CD4-positive, alpha-beta memory T cell (primary cell): ENCODE measurements at places on chromosomes 4 and X.

DNA sequence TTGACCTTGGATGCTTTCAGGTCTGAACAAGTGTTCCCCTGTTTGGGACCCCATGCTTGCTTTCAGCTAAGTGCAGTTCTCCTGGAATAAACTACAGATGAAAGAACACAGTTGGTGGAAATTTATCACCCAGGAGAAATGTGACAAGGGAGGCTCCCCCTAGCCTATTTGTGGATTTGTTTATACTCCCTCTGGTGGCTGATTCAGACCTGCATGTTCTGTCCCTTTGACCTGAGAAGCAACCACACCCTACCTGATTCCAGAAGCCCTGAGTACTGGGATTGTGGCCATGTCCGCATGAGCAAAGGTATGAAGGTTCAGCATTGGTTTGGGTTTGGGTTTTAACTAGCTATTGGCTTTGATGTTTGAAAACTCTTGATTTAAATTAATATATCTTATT lies 440.9 kb downstream of the MID1IP1 start:
- peak; percentile 21 for DNase-seq

GRCh38 chr4:158624889-158625478 lies 46.7 kb downstream of the C4orf46 start:
- DNase-seq, result no peak

- peak; percentile 44 for DNase-seq
These were observed 6.2 kb downstream of the PLAC8 start for GRCh38 chr4:83108101-83108861.

DNA sequence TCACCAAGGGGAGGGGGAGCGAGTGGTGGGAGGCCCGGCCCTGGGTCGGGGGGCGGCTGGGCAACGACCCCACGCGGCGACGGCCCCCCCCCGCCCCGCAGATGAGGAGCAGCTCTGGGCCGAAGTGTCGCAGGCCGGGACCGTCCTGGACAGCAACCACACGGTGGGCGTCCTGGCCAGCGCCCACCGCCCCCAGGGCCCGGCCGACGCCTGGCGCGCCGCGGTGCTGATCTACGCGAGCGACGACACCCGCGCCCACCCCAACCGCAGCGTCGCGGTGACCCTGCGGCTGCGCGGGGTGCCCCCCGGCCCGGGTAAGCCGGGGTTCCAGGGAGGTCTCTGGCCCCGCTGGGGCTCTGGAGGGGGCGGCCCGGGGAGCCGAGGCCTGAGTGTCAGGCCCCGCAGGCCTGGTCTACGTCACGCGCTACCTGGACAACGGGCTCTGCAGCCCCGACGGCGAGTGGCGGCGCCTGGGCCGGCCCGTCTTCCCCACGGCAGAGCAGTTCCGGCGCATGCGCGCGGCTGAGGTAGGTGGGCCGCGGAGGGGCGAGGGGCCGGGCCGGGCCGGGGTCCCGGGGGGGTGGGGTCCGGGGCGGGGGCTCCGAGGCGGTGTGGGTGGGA lies 8.7 kb upstream of the FGFRL1 start:
- no peak for DNase-seq

DNA sequence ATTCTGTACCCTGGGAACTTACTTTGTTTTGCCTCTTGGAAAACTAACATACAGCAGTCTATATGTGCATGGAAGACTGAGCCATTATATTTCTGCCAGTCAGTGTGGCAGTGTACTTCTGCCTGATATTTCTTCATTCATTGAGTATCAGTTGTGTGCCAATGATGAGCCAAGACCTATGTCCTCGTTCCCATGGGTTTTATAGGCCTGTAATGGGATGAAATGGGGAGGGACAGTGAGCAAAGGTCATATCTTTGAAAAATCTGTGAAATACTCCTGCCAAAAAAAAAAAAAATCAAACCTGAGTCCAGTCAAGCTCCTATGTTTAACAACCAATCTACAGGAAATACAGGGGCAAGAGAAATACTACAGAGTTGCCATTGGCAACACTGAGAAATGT lies 9.1 kb downstream of the NSD2 start:
- no peak for DNase-seq

DNA sequence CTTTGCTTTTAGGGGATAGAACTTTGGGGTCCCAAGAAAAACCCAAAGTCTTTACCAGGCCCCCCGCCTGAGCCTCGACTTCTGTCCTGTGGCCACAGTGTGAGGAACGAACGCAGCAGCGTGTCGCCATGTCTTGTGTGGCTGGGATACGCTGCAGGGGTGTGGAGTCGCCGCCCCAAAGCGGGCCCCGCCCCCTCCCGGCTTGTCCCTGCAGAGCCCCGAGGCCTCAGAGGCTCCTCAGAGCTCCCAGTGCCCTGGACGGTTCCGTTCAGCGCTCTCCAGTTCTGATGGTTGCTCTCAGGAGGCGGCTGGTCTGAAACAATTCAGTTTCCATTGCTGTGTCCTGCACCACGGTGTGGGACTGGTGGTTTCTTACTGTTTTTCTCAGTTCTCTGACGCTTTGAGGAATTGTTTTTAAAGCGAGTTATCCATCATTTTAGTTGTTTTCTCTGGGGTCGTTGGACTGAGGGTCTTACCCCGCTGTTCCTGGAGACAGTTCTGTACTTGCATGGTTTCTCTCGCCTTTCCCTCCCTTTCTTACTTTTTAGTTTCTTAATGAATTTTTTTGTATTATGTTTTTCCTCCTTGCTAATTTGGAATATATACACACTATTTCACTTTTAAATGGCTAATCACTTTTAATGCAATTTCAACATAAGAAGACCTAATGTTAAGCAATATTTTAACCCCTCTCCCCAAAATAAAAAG lies 1.6 kb upstream of the IDUA start:
- peak; percentile 58 for DNase-seq

DNA sequence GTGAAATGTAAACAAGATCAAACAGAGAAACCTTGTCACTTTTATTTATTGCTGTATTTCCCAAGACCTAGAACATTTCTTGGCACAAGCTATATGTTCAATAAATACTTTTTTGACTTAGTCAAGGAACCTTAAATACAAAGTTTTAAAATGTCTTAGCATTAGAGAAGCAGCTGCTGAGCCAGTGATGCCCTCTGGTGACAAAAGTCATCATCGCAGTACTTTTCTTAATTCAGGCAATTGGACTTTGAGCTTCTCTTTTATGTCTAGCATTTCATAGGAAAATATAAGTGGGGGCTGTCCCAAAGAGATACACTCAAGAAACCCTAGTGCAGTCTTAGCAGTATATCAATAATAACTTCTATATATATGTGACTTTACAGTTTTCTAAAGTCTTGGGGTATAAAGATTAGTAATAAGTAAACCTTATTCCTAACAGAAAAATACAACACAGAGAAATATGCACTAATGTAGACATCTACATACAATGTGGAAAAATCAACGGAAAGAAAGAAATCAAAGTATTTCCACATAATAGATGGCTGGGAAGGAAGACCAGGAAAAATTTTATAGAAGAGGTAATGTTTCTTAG lies 118.4 kb downstream of the DTHD1 start:
- DNase-seq, result peak; percentile 60

- no peak for DNase-seq
These were observed 131.0 kb downstream of the PDS5A start for GRCh38 chr4:39846705-39847104.

- no peak for DNase-seq
These were observed 6.4 kb downstream of the MAB21L2 start for GRCh38 chr4:150588316-150588715.

DNA sequence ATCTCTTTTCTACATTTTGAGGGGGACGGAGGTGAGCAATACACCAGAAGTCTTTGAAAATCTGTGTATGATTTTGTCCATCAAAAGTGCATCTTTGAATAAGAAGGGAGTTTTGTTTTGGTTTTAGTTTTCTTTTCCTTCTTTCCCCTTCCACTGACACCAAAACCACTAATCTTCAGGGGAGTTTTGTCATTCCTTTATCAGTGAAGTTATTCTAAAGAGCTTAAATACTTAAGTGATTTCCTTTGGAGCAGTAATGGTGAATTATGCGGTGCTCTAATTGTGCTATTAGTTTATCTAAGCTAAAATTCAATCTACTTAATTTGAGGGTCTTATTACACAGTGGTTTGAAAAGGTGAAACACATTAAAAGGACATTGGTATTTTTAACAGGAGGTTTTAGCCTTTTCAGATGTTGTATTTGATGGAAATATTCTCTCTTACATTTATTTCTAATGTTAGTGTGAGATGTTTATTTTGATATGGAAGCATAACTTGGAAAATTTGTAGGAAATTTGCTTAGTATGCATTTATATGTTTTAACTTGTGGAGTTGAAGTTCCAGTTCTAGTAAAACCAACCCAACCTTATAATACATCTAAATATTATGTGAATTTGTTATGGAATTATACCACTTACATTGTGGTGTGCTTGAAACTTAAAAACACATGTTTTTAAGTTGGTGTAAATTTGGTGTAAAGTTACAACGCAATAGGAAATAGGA lies 124.9 kb downstream of the PCDH7 start:
- no peak for DNase-seq

- no peak for DNase-seq
These were observed 27.8 kb downstream of the DIPK2B start for GRCh38 chrX:45172890-45173289.

GRCh38 chr4:1667273-1667672 lies 16.8 kb downstream of the FAM53A start:
- no peak for DNase-seq

DNA sequence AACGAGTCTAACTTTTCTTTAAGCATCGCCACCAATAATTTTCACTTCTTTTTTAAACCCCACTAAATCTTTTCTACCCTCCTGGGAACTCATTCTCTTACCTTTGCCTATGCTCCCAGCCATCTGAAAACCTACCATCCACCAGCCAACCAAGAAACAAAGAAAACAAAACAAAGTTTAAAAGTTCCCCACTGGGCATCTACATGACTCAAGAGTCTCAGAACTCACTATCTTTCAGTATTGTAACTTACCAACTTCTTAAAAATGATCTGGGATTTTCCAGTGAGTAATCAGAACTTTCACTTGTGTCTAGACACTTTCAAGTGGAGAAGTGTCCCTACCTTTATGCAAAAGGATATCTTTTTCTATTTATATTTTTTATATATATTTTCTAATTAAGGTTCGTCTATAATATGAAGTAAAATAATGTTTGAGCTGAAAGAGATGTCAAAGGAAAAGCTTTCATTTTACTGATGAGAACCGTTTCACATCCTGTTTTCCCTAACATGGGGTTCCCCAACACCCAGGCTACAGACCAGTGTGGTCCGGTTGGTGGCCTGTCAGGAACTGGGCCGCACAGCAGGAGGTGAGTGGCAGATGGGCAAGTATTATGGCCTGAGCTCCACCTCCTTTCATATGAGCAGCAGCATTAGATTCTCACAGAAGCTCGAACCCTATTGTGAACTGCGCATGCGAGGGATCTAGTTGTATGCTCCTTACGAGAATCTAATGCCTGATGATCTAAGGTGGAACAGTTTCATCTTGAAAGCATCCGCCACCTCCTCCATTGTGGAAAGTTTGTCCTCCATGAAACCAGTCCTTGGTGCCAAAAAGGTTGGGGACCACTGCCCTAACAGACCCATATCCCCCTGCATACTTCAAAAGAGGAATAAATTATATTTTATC lies 9.8 kb upstream of the TIGD2 start:
- DNase-seq, result no peak

- DNase-seq, result no peak
These were observed 98.4 kb upstream of the TENM3 start for GRCh38 chr4:182144626-182145333.

DNA sequence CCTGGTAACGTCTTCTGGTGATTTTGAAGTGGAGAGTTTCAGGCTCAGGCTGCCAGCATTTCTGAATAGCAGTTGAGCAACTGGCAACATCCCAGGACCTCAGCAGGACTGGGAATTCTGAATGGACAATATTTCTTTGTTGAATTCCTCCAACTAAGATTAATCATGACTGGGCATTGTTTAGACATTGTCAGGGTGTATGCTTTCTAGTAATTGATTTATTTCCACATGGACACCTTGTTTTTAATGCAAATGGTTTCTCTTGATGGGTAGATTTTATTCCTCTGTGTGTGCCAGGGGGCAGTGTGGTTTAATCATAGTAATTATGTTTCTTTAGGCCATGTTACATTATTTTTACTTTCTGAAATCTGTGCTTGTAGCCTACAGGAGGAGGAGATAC lies 1004.7 kb upstream of the LCORL start:
- DNase-seq, result no peak

- DNase-seq, result no peak
These were observed 430.7 kb downstream of the IDS start for GRCh38 chrX:149074398-149074797.

DNA sequence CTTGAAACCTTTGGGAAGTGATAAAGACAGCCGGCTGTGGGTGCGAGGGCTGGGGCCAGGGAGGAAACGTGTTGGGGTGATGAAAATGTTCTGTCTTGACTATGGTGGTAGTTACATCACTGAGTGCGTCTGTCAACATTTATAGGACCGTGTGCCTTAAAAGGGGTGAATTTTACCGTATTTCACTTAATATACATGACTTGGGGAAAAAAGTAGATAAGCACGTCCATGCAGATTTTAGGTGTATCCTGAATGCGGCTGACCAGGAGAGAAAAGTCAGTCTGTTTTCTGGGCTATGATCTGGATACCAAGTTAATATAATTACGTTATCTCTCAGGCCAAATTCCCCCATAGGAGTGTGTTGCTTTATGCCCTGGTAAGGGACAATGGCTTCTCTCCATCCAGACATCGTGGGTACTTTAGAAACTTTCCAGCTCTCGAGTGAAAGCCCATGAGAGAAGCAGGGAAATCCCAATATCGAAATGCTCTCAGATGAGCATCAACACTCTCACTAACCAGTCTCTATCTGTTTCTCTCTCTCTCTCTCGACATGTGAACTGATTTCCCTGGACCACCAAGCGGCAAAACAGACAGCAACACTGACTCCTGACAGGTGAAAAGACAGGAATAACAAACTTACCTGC lies 71.5 kb downstream of the IRF2 start:
- no peak for DNase-seq

GRCh38 chr4:71229477-71230270 lies 109.1 kb upstream of the SLC4A4 start:
- no peak for DNase-seq

- DNase-seq, result no peak
These were observed 54.8 kb downstream of the DHRSX start for GRCh38 chrX:2445662-2446623.

DNA sequence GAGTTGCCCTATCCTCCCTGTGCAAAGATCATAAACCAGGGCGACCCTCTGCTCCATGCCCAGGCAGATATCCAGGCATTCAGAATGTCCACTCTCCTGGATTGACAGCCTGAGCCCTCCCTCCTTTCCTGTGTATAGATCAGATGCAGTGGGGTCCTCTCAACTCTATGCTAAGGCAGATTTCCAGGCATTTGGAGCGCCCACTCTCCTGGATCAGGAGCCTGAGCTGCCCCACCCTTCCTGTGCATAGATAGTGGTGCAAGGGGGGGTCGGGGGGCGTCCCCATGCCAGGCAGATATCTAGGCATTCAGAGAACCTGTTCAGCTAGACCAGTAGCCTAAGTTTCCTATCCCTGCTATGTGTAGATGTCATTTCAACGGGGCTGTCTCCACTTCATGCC lies 941.1 kb downstream of the PCDH19 start:
- no peak for DNase-seq
